Stimulated activated CD4-positive, alpha-beta T cell treated with anti-CD3 and anti-CD28 coated beads, Interleukin-4, amount 100 ng/mL, for 1 hour (primary cell): ENCODE measurements at places on chromosomes 2 and 18.

DNA sequence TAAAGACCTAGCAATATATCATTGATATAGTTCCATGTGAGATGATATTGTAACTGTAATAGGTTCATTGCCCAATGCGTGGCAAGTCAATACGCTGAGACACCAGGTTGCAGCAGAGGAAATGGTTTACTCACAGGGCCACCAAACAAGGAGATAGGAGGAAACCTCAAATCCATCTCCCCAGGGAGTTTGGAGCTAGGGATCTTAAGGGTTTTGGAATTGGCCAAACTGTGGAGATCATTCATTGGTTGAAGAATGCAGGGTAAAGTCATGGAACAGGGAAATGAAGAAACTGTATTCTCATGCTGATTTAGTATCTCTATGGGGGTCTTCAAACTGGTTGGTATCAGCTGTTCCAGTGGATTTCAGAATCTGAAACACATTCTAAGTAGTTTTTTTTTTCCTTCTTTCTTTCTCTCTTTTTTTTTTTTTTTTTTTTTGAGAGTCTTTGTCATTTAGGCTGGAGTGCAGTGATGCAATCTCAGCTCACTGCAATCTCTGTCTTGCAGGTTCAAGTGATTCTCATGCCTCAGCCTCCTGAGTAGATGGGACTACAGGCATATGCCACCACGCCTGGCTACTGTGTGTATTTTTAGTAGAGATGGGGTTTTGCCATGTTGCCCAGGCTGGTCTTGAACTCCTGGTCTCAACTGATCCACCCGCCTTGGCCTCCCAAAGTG, 30.7 kb upstream of the PPM1B start:
- DNase-seq, result no peak

DNA sequence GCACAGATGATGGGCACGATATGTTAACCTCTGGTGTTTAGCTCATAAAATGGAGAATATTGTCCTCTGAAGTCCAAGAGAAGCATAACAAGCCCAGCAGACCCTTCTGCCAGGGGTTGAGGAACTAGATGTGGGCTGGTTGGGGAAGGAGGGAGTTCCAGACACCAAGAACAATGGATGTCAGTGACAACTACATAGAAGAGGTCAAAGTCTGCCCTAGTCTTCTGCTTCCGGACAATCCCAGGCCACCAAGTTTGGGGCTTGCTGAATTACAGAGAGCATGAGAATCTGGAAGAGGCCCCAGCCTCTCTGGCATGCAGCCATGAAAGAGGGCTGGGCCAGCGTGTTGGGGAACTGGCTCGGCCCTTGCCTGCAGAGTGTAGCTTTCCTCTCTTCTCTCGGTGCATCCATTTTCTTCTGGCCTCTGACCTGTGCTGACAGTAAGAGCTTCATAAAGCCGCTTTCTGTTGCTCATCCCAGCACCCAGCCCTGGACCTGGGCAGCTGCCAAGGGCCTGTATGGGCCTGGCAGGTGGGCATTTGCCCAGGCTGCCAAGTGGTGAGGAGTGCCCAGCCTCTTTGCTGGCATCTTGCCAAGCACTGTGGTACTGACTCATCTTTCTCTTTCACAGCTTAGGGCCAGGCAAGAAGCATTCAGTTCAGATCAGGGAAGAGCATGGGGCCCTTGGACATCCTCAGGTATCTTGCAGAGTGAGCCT, 14.6 kb upstream of the LAPTM4A start:
- DNase-seq, result no peak

DNA sequence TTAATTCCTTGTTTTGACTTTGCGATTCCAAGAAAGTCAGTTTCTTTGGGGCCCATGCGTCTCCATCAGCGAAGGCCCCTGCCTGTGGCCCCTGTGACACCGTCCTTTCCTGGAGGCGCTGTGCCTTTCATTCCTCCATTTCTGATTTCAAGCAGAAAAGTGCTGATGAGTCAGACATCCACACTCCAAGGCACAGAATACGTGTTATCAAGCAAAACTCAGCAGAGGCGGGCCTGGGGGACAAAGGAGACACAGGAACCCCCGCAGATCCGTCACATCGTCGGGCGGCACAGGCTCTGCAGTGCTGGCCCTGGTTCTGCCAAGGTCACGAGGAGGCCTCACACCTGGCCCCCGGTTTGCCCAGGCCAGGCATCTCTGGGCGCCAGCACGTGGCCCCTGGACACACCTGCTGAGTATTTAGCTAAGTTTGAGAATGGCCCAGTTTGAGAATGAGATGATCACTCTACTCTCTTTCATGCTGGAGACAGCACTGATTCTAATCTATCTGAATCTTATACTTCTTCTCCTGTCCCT, 7.2 kb upstream of the SALL3 start:
- DNase-seq, result no peak

DNA sequence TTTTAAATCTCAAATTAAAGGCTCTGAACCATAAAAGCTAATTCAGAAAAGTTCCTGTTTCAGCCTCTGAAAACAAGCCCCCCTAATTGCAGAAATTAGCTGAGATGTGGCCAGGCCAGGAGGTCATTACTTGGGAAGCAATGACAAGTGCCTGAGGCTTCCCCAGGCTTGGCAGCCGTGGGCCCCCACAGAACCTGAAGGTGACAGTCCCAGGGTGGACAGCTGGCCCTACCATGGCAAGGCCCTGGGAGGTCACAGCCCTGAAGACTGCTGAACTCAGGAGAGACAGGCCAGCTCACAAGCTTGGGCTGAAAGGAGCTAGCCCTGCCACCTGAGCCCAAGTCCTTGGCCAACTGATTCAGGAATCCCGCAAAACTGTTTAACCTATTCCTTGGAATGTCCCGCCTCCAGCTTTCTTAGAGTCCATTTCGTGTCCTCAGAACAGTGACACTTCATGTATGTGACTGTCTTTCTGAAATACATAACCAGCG, 54.3 kb upstream of the PKDCC start:
- DNase-seq, result no peak

DNA sequence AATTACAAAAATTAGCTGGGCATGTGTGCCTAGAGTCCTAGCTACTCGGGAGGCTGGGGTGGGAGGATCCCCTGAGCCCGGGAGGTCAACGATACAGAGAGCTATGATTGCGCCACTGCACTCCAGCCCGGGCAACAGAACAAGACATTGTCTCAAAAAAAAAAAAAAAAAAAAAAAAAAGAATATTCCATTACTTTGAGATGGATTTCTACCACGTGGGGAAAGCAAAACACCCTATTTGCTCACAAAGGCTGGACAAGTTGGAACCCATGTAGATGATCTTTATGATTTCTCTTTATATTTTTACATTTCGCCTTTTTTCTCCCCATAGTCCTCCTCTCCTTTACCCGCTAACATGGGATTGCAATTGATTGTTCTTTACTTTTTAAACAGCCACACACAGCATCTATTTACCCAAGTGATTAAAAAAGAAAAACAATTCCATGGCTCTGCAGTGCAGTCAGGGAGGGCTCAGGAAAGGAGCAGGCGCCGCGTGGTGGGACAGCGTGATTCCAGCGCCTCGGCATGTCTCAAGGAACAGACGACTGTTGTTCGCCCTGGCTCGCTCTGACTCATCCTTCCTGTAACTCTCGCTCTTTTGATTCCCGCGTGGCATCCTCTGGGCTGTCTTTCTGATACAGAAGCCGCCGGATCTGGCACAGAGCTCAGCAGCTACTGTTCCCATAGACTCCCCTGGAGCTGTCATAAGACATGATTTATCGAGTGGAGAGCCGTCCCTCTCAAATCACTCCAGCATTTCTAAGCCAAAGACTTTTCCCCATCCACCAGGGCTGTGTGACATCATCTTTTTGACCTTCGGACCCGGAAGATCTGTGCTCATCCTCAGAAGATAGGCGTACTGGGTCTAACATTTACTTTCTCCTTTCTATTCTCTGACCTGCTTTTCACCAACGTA, 230.4 kb upstream of the AGAP1 start:
- no peak for DNase-seq

DNA sequence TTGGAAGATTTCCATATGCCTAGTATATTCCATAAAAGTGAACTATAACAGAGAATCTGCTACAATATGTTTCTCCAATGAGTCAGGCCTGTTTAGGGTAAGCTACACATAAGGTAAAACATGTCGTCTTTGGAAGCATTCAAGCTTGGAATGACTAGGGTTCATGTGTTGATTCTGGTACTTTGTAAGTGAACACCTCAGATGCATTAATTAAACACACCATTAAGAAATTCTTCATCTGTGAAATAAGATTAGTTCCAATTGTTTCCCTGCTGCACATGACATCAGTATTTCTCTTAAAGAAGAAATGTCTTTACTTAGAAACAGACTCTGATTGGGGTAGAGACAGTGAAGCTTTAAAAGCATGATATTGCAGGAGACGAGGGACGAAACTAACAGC, 461.1 kb upstream of the NXPH2 start:
- DNase-seq, result no peak

DNA sequence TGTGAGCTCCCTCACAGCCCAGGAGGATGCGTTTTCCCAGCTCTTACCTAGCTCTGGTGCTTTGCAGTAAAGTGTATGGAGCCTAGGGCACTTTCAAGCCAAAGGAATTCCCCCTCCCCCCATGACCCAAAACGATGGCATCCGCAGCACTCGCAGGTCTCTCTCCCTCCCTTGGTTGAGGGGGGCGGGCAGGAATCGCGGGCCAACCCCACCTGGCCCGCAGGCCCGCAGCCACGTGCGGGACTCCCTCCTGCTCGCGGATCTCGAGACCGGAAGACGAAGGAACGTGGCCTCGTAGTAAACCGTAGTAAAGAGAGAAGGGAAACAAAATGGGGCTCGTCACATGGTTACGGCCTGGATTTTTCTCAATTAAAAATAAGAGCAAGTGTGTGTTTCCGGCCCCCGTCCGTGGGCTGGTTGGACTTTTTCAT, 8.5 kb downstream of the IRS1 start:
- no peak for DNase-seq

- DNase-seq, result no peak
Observed at GRCh38 chr18:9637036-9637767, 22.8 kb upstream of the PPP4R1 start.

GRCh38 chr2:121338281-121338680, 53.3 kb upstream of the TFCP2L1 start:
- no peak for DNase-seq

DNA sequence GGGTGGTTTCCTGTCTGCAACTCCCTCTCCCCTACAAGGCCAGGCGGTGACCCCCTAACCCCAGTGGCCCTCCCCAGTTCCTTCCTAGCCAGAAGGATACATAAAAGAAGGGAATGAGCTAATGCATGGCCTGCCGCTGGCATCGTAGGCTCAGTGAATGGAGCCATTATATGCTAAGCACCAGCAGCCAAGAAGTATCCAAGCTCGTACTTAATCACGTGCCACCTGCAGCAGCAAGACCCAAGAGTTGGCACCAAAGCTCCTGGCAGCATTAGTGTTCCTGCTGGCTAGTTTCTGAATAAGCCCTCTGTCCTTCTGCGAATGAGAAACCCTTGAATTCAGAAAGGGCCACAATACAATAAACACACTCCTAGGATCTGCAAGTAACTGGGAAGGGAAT, 4.3 kb downstream of the DBI start:
- DNase-seq, result no peak

- DNase-seq, result no peak
Observed at GRCh38 chr2:42926434-42927333, 134.3 kb upstream of the HAAO start.

DNA sequence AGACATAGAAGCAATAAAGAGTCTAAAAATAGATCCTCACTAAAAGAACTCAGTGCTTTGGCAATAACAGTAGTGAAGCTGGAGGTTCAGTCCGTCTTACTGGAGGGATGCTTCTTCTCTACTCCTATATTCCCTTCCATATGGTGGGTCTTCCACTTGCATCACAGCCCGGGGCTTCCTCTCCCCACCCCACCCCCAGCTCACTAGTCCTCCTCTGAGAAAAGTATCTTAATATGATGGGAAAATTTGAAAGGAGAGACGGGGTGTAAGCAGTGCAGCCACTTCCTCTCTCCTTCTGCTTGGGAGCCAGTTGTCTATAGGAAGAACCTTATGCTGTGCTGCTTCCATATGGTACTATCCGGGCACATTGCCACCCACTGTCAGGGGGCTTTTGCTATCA, 57.2 kb upstream of the SPOPL start:
- no peak for DNase-seq

DNA sequence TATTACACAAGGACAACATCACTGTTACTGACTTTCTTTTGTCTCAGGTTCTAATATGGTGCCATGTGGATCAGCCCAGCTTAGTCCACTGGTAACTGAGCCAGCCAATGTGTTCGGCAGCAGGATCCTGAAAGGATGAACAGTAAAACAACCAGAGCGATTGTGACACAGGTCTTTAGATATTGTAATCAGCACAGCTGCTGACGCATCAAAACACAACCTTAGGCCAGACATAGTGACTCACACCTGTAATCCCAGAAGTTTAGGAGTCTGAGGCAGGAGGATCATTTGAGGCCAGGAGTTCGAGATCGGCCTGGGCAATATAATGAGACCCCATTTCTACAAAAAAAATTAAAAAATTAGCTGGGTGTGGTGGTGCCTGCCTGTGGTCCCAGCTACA, 183.4 kb upstream of the CDH20 start:
- no peak for DNase-seq

DNA sequence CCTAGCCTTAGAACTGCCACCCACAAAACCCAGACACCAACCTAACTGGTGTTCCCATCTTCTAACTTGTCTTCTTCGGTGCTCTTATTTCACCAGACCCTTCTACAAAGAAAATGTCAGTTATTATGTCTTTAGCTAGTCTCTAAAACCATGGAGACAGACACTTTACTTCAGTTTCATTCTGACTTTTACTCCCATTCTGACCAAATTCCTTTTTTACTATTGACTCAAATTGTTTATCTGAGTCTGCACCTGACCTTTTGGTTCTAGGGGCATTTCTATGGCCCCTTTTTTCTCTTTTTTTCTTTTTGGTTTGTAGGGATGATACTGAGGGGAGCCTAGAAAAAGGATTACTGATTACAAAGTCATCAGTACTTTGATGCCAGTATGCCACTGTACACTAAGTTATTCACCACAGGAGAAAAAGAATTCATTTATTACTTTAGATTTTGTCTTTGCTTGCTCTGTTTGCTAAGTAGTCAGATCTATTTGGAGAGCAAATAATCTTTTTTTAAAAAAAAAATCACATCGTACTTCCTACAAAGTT, 6.8 kb upstream of the SLC1A4 start:
- no peak for DNase-seq

GRCh38 chr2:128016620-128017019, 11.2 kb downstream of the SAP130 start:
- DNase-seq, result no peak

GRCh38 chr2:22198381-22199283, 1074.9 kb downstream of the TDRD15 start:
- DNase-seq, result no peak

DNA sequence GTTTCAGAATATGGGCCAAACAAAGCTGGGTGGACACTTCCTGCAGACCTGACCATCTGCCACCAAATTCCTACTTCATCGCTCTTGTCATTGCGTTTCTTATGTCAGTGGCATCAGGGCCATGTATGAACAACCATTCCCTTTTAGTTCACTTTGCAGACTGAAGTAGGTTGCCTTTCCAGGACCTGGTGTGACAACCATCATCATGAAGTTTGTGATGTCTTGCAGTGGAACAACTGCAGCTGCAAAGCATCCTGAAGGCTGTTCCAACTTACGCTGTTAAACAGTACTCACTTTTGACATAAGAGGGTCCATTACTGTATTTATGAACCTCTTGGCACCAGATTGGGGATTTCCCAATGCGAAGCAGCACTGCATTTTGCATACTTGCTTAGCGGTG, 511.6 kb downstream of the ARHGAP15 start:
- DNase-seq, result no peak
